ENCODE measurements at places on chromosomes 11 and 22.

GRCh38 chr11:1653541-1654387, 24.2 kb downstream of the KRTAP5-5 start:
- DNase-seq, result no peak

DNA sequence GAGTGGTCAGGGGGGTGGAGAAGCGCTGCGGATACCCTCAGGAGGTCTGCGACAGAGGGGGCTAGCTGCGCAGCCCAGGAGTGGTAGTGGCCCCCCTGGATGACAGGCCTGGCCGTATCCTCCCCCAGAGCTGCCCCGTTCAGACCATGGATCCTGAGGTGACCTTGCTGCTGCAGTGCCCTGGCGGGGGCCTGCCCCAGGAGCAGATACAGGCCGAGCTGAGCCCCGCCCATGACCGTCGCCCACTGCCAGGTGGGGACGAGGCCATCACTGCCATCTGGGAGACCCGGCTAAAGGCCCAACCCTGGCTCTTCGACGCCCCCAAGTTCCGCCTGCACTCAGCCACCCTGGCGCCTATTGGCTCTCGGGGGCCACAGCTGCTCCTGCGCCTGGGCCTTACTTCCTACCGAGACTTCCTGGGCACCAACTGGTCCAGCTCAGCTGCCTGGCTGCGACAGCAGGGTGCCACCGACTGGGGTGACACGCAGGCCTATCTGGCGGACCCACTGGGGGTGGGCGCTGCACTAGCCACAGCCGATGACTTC, 505 bp downstream of the NUDT22 start:
- no peak for DNase-seq

GRCh38 chr11:125454047-125454446, 42.0 kb downstream of the FEZ1 start:
- DNase-seq, result no peak

GRCh38 chr22:46849101-46849500, 86.7 kb downstream of the TBC1D22A start:
- DNase-seq, result no peak

DNA sequence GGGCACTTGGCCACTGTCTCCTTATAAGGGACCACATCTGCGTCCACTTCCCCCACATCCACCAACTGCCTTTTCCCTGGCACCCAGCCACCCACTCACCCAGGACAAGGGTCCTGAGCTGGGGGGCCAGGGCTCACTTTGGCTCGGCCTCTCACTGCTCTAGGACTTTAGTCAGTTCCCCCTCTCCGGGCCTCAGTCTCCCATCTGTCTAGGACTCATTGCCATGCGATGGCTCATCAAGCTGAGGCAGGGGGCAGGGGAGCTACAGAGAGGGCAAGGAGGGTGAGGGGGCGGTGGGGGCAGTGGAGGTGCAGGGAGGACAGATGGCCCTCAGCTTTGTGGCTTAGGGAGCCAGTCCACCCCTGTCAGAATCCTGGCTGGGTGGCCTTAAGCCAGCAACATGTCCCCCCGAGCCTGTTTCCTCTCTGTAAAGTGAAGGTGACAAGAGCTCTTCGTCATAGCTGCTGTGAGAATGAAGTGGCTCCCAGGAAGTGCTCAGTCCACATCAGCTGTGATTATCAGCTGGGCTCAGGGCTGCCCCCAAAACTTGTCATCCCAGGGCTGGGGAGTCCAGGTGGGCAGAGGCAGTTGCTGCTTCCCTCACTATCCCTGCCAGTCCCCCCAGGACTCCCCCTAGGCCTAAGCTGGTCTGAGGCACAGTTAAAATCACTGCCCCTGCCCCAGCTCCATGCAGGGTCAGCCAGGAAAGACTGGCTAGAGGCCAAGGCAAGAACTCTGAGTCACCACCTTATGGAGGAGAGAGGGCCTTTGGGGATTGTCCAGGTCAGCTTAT, 14.9 kb downstream of the RAC2 start:
- no peak for DNase-seq

- no peak for DNase-seq
Measured at GRCh38 chr11:68505596-68505995, 45.0 kb downstream of the PPP6R3 start.

DNA sequence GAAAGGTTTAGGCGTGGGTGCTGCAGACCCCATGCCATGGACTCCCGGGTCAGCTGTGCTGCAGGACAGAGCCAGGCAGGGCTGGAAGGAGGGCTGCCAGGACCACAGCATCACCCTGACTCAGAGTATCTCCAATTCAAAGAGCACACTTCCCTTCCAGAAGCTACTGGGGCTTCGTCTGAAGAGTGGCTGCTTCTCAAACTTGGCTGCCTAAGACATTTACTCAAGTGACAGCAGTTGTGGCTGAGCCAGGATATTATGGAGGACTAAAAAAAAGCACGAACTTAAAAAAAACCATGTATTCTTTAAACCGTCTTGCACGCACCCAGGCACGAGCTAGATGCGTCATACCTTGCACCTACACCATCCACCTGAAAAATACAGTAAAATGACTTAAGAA, 13.0 kb upstream of the BID start:
- DNase-seq, result no peak

- no peak for DNase-seq
Measured at GRCh38 chr22:46654927-46655595, 34.9 kb downstream of the GRAMD4 start.

- DNase-seq, result no peak
Measured at GRCh38 chr11:2691991-2692875, 7.6 kb downstream of the KCNQ1OT1 start.

DNA sequence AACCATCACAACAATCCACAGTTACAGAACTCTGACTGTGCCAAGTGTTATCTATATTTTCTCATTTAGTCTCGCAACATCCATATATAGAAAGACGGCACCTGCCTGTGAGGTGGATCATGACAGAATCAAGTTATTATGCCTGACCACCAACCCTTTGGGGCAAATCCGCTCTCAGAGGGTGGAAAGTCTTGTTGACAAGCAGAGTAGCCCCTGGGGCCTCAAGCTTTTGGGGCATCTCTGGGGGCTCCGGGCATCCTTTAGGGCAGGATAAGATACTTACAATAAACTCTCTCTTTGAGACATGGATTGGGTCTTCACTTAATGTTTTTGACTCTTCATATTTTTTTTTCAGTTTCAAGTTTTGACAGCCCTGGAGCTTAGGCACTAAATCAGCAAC, 150.5 kb upstream of the NAV2 start:
- DNase-seq, result no peak

- no peak for DNase-seq
Measured at GRCh38 chr22:23233752-23234408, 53.6 kb downstream of the BCR start.

GRCh38 chr22:24827296-24827695, 21.3 kb downstream of the SGSM1 start:
- no peak for DNase-seq

- DNase-seq, result no peak
Measured at GRCh38 chr11:47383071-47383470, 4.7 kb upstream of the SPI1 start.

- no peak for DNase-seq
Measured at GRCh38 chr11:44575288-44575672, 9.8 kb downstream of the CD82 start.

All from putamen (tissue), 1 donor.